Activated effector memory CD4-positive, alpha-beta T cell treated with anti-CD3 and anti-CD28 coated beads, Interleukin-2, amount 50 U/mL, for 16 hours (primary cell): ENCODE measurements at places on chromosomes 5 and 9.

GRCh38 chr9:7174301-7174700 is 416.5 kb downstream of the KDM4C start:
- no peak for DNase-seq

GRCh38 chr5:27080147-27080546 is 41.8 kb upstream of the CDH9 start:
- no peak for DNase-seq

DNA sequence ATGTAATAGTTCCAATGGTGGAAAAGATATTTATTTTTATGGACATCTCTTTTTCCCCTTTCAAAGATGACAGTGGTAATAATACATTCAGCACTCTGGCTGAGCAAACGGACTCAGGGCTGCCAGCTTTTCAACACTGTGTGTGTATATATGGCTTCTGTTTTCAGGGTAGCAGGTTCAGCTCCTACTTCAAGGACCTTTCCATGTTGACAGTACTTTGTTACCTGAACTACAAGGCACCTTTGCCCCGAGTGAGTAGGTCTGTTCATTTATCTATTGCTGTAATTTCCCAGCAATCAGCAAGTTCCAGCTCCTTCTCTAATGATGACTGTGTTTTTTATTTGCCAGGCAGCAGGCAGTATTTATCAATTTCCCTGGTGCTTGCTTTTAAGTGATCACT is 387.4 kb upstream of the KIF2A start:
- no peak for DNase-seq

- no peak for DNase-seq
Observed at GRCh38 chr5:79746642-79747569, 57.3 kb downstream of the CMYA5 start.

GRCh38 chr5:103293719-103294118 is 35.2 kb downstream of the MACIR start:
- DNase-seq, result no peak

- no peak for DNase-seq
Observed at GRCh38 chr5:94312298-94312697, 306.1 kb downstream of the KIAA0825 start.

- DNase-seq, result no peak
Observed at GRCh38 chr9:4442806-4443205, 47.5 kb upstream of the SLC1A1 start.

- no peak for DNase-seq
Observed at GRCh38 chr5:171757853-171758535, 27.6 kb upstream of the SMIM23 start.

- peak; percentile 75 for DNase-seq
Observed at GRCh38 chr9:96219026-96219899, 82.7 kb downstream of the HSD17B3 start.

GRCh38 chr5:75460532-75460931 is 50.9 kb downstream of the CERT1 start:
- no peak for DNase-seq
